ENCODE measurements at places on chromosomes 1 and 21. TPM values are rescaled to one million over a fixed set of nuclear protein-coding genes. Genes with fewer than 3 reads are reported as not detected.

- DNase-seq = no peak
These were observed 142.8 kb upstream of the VAMP3 start for GRCh38 chr1:7628273-7628672.

GRCh38 chr1:2921970-2922686 is 99.1 kb upstream of the ACTRT2 start:
- no peak for DNase-seq

- DNase-seq = no peak
These were observed 256.4 kb upstream of the FGGY start for GRCh38 chr1:59040486-59040885.

DNA sequence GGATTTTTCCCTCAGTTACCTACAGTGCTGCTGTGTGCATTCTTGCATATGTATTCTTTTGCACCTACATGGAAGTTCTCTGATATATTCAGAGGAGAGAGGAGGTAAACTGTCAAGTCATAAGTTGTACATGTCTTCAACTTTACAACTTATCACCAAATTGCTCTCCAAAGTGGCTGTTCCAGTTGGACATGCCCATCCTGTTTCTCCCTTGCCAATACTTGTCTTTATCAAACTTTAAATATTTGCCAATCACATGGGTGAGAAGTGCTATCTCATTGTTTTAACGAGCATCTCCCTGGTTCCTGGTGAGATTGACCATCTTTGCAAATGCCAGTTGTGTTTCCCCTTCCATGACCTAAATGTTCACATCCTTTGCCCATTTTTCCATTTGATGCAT is 88.2 kb downstream of the KIF26B start:
- DNase-seq = no peak

DNA sequence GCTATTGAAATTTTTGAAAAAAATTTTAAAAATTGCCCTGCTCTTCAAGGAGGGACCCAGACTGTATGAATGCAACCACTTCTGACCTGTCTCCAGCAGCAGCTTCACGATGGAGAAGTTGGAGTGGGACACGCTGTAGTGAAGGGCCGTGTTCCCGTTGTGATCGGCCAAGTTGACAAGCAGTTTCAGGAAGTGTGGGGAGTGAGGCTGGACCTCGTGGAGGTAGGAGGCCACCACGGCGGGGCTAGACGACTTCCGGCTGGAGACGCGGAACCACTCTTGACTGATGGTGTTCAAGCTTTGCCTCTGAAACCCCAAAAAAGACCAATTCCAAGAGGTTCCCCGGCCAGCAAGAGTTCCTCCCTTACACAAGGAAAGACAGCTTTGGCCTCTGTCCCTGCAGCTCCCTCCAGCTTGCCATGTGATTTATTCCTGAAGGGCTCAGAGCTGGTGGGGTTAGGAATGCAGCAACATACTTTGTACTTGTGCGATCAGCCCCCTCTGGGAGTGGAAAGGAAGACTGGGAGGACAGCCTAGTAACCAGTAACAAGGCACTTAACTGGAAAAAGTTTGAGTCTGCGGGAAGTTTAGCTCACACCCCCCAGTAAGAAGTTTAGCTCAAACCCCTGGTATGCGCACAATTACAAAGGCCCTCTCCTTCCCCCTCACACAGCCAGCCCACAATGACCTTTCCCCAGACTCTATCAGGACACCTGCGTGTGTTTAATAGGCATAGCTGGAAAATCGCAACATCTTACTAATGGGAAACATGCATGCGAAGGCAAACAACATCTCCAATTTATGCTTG is 56.0 kb downstream of the KANK4 start:
- DNase-seq = no peak

DNA sequence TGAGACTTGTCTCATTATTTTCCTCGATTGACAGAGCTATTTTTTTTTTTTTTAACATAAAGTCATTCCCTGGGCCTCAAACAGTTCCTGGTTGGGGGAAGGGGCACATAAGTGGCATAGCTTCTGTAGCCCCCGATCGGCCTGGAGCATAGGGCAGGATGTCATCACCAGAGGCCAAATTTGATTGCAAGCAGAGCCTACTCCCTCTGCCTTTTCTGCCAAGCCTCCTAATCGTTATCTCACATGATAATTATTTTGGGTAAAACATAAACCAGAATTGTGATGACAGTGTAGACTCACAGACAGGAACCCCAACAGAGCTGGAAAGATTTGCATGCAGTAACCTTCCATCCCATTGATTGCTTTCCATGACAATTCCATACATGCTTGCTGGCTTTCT is 404.8 kb downstream of the PCP4 start:
- DNase-seq = no peak

DNA sequence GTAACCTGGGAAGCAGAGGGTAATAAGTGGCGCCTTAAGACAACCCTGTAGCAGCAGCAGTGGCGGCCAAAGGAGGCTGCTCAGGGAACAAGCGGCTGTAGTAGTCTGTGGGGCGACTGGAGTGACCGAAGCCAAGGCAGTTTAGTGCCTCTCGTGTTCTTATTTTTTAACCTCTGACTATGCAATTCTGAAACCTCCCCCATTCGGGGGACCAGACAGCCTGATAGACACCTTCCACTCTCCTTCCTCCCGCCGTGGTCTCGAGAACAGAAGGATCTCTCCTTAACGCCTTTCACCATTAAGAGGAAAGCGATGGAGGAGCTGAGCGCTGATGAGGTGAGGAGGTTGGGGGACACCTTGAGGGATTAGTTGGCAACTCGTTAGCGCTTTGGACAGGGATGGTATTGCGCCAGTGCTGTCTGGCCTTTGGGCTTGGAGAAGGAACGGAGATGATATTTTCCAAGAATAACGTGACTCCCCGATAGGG is 644 bp downstream of the UBE4B start:
- peak; percentile 25 for DNase-seq

DNA sequence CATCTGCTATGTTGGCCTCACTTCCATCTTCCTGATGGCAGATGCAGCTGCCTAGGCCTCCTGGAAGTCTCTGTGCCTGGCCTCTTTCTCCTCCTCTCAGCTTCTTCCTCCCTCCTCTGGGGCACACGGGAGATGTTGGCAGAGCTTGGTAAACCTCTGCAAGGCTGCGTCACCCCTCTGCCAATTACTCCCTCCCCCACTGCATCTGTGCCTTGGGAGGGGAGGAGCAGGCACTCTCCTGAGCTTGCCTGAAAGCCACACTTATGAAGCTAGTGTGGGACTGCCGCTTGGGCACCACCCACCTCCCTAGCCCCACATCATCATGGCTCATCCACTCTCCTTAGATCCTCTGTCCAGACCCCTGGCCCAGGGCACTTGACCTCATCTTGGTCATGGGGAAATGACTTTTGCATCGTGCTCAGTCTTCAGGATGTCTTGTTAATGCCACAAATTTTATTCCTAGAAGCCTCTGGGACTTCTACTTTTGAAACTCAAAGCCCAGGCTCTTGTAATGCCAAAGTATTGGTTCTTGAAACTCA is 7.3 kb upstream of the TMEM51 start:
- DNase-seq = no peak

- peak; percentile 19 for DNase-seq
These were observed 64.9 kb downstream of the TOR1AIP2 start for GRCh38 chr1:179812501-179813292.

- DNase-seq = no peak
These were observed 20.5 kb upstream of the NPHP4 start for GRCh38 chr1:6012529-6013318.

DNA sequence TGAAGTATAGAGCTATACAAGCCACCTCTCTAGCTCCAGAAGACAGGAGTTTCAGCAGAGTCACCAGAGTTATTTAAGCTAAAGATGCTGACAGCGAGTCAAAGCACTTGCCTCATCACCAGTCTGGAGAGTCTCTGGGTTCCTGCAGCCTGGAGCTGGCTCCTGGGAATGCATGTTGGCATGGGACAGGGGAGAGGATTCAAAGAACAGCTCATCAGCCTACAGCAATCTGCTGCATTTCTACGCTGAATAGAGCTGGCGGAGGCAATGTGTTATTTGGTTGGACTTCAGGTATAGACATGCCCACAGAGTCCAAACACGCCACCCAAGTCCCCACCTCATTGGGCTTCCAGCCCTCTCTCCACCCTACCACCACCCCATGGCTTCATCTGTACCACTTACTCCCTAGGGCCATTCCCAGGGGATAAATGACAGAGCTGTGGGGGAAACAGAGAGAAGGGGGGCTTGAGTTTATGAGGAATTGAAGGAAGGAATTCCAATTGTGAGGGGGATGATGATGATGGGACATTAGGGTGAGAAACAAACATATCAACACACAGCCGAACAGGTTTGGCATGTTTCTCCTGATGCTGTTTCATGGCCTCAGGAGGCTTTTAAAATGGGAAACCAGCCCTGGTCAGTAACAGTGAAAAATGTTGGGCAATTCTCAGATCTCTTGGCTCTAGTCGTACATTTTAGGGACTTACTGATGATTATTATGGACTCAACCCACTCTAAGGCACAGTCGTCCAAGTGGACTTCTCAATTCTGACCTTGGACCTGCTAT is 58.4 kb downstream of the PLEKHA6 start:
- DNase-seq = no peak

GRCh38 chr1:21337928-21338572 is 47.8 kb upstream of the ECE1 start:
- peak; percentile 93 for DNase-seq

GRCh38 chr1:8702472-8702849 is 115.0 kb downstream of the RERE start:
- no peak for DNase-seq

- no peak for DNase-seq
These were observed 790 bp downstream of the RPS8 start for GRCh38 chr1:44775930-44776729.

DNA sequence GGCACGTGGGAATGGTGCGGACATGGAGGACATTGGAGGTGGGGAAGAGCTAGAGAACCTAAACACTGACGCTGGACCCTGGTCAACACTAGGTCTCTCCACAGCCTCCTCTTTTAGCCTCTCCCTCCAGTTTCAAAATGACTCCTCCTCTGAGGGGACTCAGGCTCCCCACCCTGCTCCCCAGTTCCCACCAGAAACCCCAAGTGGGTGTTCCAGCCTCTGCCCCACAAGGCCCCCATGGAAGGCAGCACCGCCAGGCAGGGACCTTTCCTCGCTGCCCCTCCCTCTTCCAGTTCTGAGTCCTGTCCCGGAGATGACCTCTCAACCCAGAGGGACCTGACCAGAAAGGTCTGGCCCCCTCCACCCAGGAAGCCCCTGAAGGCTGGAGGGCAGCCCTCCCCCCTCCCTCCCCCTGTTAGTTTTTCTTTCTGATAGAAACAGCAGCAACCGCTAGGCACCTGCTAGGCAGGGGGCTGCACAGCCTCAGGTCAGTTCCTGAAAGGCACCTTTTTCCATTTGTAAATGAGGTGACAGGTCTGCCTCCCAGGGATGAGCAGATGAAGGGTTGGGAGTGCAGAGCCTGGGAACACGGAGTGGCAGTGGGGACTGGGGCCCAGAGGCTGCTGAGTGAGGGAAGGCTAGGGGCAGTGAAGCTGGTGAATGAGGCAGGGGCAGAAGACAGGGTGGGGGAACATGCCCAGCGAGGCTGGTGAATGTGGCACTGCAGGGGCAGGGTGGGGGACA is 9.3 kb upstream of the ITGB2 start:
- DNase-seq = no peak

- no peak for DNase-seq
These were observed 80.4 kb downstream of the KCND3 start for GRCh38 chr1:111909030-111909429.

GRCh38 chr1:75838079-75838478 is 41.4 kb downstream of the MSH4 start:
- DNase-seq = no peak

GRCh38 chr1:176110203-176110602 is 96.9 kb downstream of the COP1 start:
- DNase-seq = peak; percentile 83

GRCh38 chr21:32410916-32411315 is 1.6 kb upstream of the EVA1C start:
- no peak for DNase-seq

GRCh38 chr1:221310180-221310579 is 430.9 kb downstream of the HLX start:
- DNase-seq = no peak

DNA sequence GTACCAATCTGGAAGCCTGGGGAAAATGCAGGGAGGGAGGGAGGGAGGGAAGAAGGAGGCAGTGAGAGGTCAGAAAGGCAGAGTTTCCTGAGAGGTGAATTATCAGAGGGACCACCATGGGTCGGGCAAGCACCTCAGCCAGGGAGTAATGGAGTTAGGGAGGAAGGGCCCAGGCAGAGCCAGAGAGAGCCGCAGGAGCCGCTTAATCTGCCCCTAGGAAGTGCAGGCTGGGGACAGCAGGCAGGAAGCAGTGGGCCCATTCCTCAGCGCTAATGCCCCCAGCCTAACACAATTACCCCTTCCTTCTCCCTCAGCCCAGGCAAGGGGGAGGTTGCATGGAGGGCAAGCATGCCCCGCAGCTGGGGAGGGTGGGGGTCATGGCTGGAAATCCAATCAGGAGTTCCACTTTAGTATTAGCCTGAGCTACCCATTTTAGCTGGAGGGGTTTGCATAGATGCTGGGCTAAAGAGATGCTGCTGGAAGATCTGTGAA is 109.0 kb downstream of the TMEM53 start:
- DNase-seq = no peak

GRCh38 chr1:12152113-12152891 is 14.5 kb upstream of the TNFRSF1B start:
- no peak for DNase-seq

DNA sequence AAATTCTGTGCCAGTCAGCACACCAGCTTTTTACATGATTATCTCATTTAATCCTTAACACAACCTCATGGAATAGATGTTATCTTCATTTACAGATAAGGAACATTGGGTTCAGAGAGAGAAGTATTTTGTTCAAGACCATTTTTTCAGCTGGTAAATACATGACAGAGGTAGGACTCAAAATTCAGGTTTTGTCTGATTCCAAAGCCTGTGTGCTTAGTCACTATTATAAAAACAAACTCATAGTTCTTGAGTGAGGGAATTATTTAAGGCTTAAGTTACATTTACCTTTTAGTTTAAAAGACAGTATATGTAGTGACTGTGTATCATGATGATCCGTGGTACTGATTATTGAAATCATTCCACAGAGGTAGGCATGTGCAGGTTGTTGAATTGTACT is 125.2 kb downstream of the MAGI3 start:
- DNase-seq = peak; percentile 74

- no peak for DNase-seq
These were observed 589.9 kb downstream of the ADGRL2 start for GRCh38 chr1:82390627-82391026.

The RAVER2 gene
- 6.7 TPM for total RNA-seq

The BLACAT1 gene
- under 0.01 TPM for total RNA-seq

The TAS1R1 gene
- not detected for total RNA-seq

The PCBP3 gene
- total RNA-seq = 2.5 TPM

The OLIG1 gene
- not detected for total RNA-seq

The AGBL4 gene
- not detected for total RNA-seq

The CAMK1G gene
- total RNA-seq = 0.83 TPM

The ZBED6 gene
- total RNA-seq = 16.1 TPM

The GRIK1 gene
- total RNA-seq = not detected

The STIL gene
- 17.2 TPM for total RNA-seq

The KPRP gene
- total RNA-seq = not detected

The PGLYRP3 gene
- not detected for total RNA-seq

The SYDE2 gene
- total RNA-seq = 10.0 TPM

The ITGB2 gene
- not detected for total RNA-seq

The ACKR1 gene
- not detected for total RNA-seq

The BEND5 gene
- 1.1 TPM for total RNA-seq

The FMO1 gene
- total RNA-seq = not detected

The KANK4 gene
- not detected for total RNA-seq

The ELF3 gene
- total RNA-seq = not detected

The NCAM2 gene
- 5.0 TPM for total RNA-seq

The ANGPTL3 gene
- not detected for total RNA-seq

The LRRC8C gene
- total RNA-seq = 12.9 TPM

The C1orf115 gene
- total RNA-seq = under 0.01 TPM

The AVPR1B gene
- not detected for total RNA-seq

The TFF2 gene
- not detected for total RNA-seq

The ATAD3B gene
- total RNA-seq = 13.8 TPM

The SPTA1 gene
- not detected for total RNA-seq

Data from IMR-90 (cell line).